ENCODE measurements at places on chromosomes 13 and 19.

- DNase-seq: no peak
Measured at GRCh38 chr13:29861694-29862110, 11.3 kb upstream of the UBL3 start.

GRCh38 chr13:67355812-67356476, 125.8 kb upstream of the PCDH9 start:
- DNase-seq: no peak

DNA sequence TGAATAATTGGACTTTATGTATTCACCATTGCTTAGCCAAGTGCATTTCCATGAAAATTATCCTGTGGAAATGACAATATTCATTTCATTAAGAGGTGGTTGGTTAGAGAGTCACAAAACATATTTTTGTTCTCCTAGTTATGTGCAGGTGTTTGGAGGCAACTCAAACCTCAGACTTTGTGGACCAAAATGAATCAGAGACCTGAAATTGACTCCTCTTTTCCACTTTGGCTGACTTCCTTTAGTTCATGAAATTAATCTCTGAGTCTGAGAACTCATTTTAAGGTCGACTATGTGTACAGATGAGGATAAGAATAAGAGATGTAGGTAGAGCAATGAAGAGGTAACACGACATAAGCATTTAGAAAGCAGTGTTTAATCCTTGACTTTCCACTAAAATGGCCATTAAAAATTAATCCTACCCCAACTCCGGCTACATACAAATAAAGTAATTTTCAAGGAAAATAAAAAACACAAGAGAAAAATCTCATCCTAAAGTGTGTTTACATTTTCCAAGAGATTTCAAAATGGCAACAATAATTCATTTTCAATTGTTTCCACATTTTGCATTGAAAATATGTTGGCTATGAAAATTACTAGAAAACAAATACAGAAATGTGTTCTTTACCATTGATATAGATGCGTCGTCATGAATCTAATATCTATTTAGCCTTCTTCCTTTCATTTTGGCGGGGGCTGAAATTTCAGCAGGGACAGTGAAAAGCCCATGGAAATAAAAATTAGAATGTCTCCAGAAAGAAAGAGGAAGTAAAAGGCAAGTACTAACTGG, 185.4 kb upstream of the CSNK1A1L start:
- no peak for DNase-seq

- no peak for DNase-seq
Measured at GRCh38 chr19:35144600-35145436, 1.8 kb downstream of the FXYD7 start.

- DNase-seq: peak; percentile 70
Measured at GRCh38 chr19:46426506-46427162, 2.1 kb downstream of the PNMA8C start.

DNA sequence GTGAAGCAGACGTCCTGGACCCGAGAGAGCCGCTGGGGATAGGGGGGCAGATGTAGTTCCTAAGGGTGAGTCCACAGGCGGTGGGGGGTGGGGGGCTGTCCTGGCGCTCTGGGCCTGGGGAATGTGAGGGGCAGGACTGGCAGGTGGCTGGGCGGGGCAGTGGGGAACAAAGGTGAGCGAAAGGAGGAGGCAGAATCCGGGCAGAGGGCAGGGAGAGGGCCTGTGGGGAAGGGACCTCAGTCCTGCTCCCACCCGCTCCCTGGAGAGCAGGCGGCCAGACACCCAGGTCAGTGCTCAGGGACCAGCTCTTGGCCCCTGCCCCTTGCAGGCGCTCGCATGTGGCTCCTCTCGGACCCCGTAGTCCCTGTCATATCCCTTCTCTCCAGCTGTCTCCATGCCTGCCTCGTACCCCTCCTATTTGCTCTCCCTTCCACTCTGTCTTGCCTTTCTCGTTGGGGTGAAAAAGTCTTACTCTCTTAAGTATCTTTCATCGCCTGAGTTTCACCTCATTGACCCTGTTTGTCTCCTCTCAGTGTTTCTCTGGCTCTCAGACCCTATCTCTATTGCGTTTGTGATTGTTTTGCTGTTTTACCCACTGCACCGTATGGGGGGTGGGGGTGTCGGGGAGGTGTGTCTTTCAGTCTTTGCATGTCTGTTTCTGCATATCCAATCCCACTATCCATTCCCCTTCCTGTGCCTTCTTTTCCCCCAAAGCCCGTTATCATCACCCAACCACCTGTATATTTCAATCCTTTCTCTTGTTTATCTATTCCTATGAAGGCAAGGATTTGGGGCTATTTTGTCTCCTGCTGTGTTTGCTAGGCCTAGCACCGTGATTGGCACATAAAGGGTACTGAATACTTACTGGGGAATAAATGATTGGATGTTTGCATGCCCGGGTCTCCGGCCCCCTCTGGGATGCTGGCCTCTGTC, 5.8 kb downstream of the SPHK2 start:
- DNase-seq: no peak

GRCh38 chr13:46297361-46297811, 85.7 kb downstream of the LRRC63 start:
- no peak for DNase-seq

DNA sequence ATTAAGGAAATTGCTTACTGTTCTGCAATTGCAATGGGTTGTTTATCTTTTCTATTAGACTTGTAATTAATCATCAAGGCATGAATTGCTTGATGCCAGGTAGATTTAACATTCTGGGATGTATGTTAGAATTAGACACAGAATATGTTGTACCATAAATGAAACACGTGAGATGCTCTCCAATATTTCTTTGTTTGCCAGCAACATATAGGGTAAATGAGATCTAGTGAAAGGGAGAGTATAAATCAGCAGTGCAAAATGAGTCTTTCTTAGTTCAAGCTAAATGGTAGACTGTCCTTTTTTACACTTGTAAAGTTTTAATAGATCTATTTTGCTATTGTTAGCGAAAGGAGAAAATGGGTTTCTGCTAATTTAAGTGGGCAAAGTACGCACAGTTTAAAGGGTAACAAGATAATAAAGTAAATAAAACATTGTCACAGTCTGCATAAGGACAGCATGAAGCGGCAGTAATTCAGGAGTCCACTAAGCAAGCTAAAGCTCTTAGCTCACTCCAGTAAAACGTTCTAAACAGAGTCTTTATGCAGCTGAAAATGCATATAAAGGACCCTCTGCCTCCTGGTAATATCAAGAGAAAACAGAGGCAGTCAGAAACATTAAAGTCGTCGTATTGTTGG, 1137.1 kb downstream of the OLFM4 start:
- DNase-seq: peak; percentile 28

- no peak for DNase-seq
Measured at GRCh38 chr19:31332096-31332495, 17.1 kb downstream of the TSHZ3 start.
